ENCODE measurements at places on chromosomes 6 and 20.
A peak's percentile ranks its signal among the peaks of the same experiment; 100 is the strongest.

DNA sequence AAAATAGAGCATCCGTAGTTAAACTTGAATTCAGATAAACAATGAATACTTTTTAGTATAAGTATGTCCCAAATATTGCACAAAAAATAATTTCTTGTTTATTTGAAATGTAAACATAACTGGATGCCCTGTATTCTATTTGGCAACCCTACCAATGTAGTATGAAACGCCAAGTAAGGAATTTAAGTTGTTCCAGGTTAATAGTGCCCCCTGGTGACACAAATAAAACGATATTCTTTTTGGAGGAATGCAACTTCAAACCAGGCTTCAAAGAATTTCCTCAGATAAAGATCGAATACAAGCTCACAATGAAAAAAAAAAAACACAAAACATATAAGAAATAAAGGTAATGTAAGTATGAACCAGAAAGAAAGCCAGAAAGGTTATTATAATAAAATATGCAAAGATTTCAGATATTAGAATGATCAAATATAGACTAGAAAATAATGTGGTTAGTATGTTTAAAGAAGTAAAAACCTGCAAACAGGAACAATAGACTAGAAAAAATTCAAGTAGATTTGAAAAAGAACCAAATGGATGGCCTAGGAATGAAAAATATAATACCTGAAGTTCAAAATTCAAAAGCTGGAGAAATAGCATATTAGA is 18.4 kb upstream of the AKAP7 start:
- peak; percentile 50 for DNase-seq

GRCh38 chr6:19723545-19723944 is 113.6 kb upstream of the ID4 start:
- DNase-seq = no peak

DNA sequence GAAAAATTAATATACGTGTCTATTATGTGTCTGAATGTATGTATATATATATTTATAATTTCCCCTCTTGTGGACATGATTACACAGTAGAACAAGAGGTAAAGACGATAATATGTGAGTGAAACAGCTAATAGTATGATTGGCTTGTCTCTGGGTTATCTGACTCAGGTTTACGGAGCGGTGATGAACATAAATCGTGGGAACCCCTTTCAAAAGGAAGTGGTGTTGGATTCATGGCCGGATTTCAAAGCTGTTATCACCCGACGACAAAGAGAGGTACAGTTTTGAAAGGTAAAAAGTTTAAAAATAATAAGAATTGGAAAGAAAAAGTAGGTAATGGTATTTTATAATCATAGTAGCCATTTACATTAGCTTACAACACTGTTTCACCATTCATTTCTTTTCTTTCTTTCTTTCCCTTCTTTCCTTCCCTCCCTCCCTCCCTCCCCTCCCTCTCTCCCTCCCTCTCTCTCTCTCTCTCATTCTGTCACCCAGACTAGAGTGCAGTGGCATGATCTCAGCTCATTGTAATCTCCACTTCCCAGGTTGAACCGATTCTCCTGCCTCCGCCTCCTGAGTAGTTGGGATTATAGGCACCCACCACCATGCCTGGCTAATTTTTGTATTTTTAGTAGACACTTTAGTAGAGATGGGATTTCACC is 15.9 kb downstream of the GLYATL3 start:
- DNase-seq = no peak

- DNase-seq = no peak
These were observed 167.9 kb downstream of the PREX1 start for GRCh38 chr20:48659858-48660257.

GRCh38 chr6:116393430-116393829 is 22.7 kb downstream of the DSE start:
- DNase-seq = no peak

DNA sequence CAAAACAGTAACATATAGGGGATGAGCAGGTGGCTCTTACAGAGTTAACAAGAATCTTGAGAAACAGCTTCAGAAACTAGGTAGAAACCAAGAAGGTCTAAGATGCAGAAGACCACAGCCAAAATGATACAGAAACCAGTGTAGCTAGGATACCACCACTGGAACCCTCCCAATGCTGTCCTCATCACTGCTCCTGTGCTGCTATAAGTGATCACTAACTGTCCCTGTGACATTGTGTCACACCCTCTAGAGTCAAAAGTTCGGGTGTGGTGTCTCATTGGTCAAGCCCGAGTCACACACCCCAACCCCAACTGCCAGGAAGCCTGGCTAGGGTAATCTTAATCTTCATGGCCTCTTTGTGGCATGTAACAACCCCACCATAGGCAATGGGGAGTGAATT is 153.1 kb downstream of the RCAN2 start:
- no peak for DNase-seq

DNA sequence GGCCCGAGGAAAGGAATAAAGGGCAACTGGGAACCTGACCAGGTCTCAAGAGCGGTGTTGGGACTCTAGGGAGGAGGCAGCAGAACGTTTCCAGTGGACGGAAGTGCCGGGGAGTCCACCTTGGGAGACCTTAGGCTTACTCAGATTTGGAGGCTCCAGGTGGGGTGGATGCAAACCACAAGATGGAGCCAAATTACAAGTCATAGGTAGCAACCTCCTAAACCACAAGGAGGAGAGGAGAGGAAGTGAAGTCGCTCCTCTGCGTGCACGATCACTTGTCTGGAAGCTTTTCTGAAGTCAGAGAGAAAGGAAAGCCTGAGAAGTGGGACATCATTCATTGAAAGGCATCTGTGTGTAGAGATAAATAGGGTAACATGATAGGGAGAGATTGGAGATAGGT is 9.3 kb downstream of the HLA-DOA start:
- no peak for DNase-seq

DNA sequence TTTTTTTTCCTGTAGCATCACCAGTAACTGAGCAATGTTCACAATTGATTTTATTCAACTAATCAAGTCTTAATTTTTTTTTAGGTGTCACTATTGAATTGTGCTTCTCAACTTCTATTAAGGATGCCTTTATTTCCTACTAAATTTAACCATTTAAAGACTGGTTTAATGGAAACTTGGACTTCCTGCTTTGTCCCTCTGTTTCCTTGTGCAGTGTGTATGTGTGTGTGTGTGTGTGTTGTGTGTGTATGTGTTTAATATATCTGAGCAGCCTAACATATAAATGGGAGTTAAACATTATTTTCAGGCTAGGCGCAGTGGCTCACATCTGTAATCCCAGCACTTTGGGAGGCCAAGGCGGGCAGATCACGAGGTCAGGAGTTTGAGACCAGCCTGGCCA is 1.8 kb downstream of the SERPINB6 start:
- DNase-seq = no peak

Measured in CD4-positive, alpha-beta T cell treated with Interleukin-15 for 4 hours (primary cell).